Breast epithelium (tissue), 4 donors: ENCODE measurements at places on chromosomes 2 and 18.
A peak's percentile ranks its signal among the peaks of the same experiment; 100 is the strongest.

DNA sequence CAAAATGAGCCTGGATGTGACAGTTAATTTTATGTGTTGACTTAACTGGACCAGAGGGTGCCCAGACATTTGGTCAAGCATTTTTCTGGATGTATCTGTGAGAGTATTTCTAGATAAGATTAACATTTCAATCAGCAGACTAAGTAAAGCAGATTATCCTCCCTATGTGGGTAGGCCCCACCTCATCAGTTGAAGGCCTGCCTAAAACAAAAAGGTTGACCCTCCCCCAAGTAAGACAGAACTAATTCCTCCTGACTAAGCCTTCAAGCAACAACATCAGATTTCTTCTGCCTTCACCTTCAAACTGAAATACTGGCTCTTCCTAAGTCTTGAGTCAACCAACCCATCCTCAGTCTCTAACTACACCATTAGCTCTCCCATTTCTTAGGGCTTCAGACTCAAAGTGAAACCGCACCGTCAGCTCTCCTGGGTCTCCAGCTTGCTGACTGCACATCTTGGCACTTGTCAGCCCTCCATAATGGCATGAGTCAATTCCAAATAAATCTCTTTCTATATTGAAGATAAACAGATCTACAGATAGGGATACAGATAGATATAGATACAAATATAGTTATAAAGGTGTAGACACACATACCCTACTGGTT lies 47.9 kb downstream of the MEMO1 start:
- no peak for DNase-seq

GRCh38 chr2:9006368-9006767 lies 2.9 kb upstream of the MBOAT2 start:
- no peak for DNase-seq

DNA sequence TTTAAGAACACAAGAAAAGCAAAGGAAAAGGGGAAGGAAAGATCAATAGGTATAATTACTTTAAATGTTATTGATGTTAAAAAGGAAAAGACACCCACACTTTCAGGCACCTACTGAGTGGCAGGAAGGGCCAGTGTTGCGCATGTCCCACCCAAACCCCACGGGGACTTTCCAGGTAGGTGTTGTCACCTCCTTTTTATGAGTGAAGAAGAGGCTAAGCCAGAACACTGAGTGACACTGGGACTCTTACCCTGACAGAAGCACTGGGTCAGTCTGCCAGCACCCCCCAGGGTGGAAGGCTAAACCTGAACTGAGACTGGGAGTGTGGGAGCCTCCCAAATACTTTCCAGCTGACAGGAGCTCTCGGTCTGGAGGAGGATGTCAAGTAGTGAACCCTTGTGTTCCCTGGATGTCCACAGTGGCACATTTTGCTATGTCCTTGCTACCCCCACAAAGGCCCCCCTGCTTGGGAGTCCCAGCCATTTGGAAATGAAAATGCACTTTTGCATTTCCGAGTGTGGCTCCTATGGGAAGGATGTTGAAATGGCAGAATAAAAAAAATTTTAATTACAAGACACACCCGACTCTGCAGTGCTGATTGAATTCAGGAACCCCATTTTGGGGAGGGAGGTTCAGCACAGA lies 90.9 kb upstream of the SMAD2 start:
- DNase-seq = no peak

DNA sequence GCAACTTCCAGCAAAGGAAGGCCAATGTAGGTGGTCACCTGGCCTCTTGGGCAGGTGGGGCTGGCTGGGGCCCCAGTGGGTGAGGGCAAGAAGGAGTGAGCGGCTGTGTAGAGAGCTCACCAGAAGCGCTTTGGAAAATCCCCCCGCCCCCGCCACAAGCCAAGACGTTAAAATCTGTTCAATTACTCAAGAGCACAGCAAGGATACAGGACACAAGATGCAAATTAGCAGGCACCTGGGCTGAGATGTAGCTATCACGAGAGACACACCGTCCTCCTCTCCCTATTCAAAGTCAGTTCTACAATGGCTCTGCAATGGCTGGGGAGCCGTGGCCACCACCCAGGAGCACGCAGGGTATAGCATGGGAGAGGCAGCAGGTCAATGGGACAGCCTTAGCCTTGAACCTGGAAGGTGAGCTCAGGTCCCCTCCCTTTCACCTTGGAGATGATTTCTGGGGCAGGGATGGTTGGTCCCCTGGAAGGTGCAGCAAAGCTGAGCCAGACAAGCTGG lies 38.5 kb upstream of the GPR17 start:
- no peak for DNase-seq

- no peak for DNase-seq
Observed at GRCh38 chr18:75244351-75245313, 34.0 kb downstream of the TSHZ1 start.

GRCh38 chr2:238423561-238424312 lies 3.0 kb upstream of the ASB1 start:
- DNase-seq = no peak

- DNase-seq = no peak
Observed at GRCh38 chr2:8152392-8153257, 529.2 kb upstream of the ID2 start.

GRCh38 chr2:186303091-186303490 lies 183.0 kb upstream of the ZC3H15 start:
- no peak for DNase-seq

DNA sequence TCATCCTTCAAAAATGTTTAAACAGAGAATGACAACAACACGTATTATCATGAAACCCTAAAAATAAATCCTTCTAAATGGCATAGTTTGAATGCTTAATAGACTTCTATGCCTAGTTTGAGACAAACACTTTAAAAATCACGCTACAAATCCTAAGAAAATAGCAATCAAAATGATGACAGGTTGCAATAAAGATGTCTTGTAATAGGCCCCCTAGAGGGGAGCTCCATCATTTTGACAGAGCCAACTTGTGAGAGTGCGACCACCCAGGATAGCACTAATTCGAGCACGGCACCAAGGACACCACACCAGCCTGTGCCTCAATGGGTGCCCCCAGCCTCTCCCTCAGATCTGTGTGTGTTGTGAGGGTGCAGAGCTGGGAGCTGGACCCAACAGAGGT lies 241.3 kb upstream of the PXDN start:
- no peak for DNase-seq

DNA sequence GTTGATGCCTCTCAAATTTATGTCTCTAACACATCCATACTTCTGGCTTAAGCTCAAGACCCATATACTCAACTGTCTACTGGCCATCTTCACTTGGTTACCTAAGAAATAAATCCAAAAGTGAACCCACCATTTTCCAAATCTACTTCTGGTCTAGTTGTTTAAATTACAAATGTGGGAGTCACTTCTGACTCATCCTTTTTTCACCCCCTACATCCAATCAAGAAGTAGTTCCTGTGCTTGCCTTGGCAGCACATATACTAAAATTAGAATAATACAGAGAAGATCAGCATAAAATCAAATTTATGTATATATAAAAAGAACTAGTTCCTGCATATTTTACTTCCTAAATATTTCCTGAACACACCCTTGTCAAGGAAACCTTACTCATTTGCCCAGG lies 53.6 kb downstream of the STRN start:
- DNase-seq = no peak

- DNase-seq = no peak
Observed at GRCh38 chr2:69483696-69484095, 46.5 kb upstream of the NFU1 start.

DNA sequence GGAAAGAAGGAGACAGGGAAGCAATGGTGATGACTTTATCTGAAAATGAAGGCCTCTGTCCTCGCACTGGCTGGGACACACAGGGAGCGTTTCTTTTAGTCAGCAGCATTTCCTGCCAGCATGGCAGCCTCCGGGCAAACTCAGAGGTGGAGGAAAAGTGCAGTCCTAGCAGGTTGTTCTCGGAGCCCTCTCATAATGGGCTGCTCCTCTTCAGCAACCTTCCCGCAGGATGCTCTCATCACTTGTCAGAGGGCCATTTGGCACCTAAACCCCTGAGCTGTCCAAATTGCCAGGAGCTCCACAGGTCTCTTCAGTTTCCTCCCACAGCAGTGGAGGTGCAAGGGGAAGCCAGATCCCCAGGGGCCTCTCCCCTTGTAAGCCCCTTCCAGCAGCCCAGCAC lies 6.2 kb downstream of the STK39 start:
- no peak for DNase-seq

DNA sequence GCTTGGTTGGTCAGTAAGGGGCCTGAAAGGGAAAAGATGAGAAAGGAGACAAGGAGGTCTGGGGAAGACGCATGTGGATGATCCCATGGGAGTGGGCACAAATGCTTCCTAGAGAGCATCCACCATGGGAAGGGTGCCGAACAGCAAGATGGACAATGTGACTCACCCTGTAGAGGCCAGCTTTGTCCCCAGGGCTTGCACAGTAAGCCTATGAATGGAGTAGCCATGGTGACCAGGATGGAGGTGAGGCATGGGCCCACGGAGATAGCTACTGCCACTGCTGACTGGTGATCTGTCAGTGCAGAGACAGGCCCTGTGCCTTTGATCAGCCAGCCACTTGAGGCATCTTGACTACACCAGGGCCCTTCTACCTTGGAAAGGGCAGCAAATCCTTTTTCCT lies 172.6 kb downstream of the HAUS1 start:
- no peak for DNase-seq

DNA sequence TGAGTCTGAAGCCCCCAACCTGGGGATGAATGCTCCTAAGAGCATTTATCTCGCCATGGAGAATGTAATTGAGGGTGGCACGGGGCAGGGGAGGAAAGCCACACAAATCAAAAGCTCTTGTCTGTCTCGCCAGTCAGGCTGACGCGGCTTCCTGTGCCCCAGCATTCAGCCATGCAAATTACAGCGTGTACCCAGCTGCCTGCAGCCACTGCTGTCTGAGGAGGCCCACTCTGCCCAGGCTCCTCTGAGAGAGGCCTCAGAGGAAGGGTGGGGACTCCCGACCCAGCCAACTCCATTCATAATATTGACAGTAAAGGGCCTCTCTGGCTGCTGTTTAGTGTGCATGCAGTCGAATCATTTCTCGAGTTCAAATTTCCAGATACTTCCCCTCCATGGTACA lies 22.0 kb downstream of the SMAD7 start:
- no peak for DNase-seq

DNA sequence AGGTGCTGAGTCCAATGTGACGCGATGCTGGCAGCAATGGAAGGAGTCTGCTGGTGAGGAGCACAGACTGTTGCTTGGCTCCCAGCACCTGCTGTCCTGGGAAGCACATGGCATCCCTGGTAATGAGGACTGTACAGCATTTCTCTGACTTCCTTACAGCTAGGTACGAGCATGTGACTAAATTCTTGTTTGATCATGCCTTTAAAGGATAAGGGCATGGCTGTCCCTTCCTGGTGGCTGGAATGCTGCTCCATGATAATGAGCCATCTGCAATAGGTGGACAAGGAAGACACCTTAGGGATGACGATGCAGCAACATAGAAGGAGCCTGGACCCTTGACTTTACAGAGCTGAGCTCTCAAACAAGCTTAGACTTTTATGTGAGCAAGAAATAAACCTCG lies 278.0 kb upstream of the SPRED2 start:
- DNase-seq = no peak

DNA sequence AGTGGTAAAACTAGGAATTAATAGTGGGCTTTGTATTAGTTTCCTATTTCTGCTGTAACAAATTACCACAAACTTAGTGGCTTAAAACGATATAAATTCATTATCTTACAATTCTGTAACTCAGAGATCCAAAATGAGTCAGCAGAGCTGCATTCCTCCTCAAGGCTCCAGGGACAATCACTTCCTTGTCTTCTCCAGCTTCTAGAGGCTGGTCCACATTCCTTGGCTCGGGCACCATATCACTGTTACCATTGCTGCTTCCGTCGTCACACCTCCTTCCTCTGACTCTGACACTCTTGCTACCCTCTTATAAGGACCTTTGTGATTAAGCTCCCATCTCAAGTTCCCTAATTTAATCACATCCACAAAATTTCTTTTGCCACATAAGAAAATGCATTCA lies 567.8 kb upstream of the KLHL29 start:
- no peak for DNase-seq

- DNase-seq = no peak
Observed at GRCh38 chr2:115165529-115166109, 723.2 kb downstream of the DPP10 start.

- no peak for DNase-seq
Observed at GRCh38 chr18:63271881-63272299, 47.7 kb downstream of the BCL2 start.

- DNase-seq = no peak
Observed at GRCh38 chr2:197879812-197880408, 75.5 kb downstream of the PLCL1 start.

DNA sequence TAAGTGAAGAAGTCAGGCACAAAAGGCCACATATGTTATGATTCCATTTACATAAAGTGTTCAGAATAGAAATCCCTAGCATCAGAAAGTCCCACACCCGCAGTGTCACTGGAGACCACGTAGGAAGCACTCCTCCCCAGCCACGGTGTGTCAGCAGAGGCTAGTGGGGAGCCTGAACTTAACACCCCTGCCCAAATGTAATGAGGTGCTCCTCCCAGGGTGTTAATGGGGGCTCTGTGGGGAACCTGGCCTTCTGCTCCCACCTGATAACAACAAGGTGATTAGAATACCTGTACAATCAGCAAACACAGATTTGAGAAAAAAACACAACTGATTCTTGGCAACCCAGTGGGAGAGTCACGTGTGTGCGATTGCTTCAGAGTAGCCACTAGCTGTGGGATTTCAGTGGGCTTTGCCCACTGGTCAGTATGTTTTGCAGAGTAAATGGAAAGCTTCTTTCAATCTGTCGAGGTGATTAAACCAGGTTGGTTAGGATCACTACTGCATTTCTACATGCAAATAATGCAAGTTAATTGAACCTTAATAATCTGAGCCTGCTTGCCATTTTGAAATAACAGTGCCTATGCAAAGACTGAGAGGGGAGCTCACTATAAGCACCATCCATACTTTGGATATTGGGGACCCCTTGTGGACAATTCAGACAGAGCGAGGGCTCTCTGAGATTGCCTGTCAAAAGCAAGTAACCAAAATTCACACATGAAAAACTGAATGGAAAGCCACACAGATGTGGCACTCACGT lies 20.6 kb upstream of the ATRAID start:
- DNase-seq = peak; percentile 53

DNA sequence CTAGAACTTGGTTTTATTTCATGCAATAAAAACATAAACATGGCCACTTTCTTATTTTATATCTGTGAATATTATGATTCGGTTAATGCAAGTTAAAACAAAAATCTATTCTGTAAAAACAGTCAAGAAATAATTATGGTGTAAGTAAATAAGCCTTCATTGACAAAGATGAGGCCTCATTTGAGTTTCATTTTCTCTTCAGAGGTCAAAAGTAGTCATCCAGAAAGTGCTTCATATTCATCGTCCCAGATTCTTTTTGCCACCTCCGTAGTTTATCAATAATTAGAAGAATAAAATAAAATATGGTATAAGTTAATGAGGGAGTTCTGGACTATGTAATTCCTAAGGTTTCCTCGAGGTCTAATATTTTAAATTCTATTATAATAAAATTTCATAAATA lies 19.4 kb upstream of the HNRNPA3 start:
- DNase-seq = no peak

DNA sequence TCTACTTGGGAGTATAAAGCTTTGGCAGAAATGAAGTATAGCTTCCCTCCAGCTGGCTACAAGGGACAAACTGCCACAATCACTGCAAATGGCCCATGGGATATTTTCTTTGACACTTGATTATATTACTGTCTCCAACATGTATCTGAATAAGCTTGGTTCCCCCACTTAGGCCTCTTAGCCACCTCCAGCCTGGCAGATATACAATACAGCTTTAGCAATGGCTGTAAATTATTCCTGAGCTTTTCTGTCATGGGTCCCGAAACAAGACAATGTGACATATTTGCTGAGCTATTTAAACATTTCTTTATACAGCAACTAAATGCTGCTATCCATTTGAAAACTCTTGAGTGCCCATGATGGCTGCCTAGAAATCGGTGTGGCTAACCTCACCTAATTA lies 406.2 kb downstream of the SUCLG1 start:
- DNase-seq = no peak

- no peak for DNase-seq
Observed at GRCh38 chr2:161991991-161992390, 82.0 kb downstream of the DPP4 start.
